Activated naive CD4-positive, alpha-beta T cell treated with anti-CD3 and anti-CD28 coated beads, Interleukin-2, amount 50 U/mL, for 16 hours (primary cell): ENCODE measurements at places on chromosomes 3 and 15.

GRCh38 chr15:51386486-51386885 is 45.0 kb downstream of the GLDN start:
- no peak for DNase-seq

- DNase-seq, result no peak
These were observed 20.3 kb upstream of the LPP start for GRCh38 chr3:188133646-188134045.

DNA sequence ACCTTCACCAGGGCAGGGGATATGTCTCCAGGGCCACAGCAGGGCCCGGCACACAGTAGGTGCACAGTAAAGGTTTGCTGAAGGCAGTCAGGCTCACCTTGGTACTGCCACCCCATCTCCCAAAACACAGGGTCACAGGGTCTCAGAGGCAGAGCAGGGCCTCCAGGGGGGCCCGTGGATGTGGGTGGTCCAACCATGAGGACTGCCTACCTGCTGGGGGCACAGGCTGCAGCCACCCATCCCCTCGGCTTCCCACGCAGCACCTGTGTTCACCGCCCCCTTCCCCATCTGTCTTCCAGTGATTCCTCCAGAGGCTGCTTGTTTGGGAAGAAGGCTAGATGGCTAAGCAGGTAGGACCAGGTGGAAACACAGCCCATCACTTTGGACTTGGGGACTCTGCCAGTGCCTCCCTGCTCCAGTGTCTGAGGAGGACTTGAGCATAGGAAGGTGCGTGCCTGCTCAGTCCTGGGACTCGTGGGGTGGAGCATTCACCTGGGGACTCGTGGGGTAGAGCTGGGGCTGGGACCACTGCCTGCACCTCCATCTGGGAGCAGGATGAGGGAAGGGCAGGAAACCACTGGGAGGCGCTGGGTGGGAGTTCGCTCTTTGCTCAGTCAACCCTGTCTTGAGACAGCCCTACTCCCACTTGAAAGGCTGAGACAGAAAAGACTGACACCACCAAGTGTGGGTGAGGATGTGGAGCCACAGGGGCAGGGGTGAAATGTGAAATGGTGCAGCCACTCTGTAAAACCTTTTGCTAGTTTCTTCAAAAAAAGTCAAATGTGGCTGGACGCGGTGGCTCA is 18.8 kb upstream of the PLXND1 start:
- DNase-seq, result no peak

- no peak for DNase-seq
These were observed 20.0 kb downstream of the PLSCR5 start for GRCh38 chr3:146585156-146585555.

GRCh38 chr15:51051776-51052175 is 42.9 kb downstream of the TNFAIP8L3 start:
- DNase-seq, result no peak

DNA sequence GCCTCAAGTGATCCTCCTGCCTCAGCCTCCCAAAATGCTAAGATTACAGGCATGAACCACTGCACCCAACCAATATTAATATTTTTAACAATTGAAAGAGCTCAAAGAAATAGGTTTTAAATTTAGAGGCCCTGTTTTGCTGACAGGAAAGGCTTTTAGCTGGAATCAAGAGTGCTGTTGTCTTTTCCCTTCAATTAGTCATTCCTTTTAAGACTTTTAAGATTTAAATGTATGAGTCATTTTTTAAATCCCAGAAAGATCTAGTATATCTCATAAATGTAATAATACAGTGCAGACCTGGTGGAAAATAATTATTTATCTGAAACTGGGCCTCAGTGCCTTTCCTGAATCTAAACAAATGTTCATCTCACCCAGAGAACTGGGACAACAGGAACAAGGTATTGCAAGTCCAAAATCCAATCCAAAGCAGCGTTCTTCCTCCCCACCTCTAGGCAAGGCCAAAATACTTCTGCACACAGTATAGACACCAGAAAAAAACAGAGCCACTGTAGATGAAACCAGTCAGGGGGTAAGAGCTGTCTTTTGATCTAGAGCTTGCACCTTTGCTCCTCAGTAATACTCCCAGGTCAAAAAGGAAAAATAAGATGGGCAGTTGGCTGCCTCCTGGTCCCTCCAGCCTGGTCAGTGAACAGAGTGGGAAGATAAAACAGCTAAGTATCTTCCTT is 14.4 kb downstream of the AGTR1 start:
- no peak for DNase-seq

DNA sequence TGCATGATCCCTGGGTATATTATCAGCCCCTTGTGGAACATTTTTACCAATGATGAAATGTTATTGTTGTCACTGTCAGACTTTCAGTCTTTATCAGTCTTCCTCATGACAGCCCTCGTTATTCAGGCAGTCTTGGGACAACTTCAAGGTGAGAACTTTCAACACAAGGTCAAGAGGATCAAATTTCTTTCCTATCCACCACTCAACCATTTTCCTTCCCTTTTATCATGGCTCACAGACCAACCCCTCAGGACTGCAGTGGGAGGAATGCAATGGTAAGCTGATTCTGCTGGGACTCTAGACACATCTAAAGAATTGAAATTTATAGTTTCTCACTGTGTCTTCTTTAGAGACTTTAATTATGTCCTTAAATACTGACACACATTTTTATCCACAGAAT is 107.0 kb upstream of the LSAMP start:
- no peak for DNase-seq

- peak; percentile 87 for DNase-seq
These were observed at the start of gene KAT2B for GRCh38 chr3:20039765-20040547. TSS of gene KAT2B (plus strand) at chr3:20040446. CDS start at chr3:20040478, 32 bp downstream.
